ENCODE measurements at places on chromosomes 5 and 9.

DNA sequence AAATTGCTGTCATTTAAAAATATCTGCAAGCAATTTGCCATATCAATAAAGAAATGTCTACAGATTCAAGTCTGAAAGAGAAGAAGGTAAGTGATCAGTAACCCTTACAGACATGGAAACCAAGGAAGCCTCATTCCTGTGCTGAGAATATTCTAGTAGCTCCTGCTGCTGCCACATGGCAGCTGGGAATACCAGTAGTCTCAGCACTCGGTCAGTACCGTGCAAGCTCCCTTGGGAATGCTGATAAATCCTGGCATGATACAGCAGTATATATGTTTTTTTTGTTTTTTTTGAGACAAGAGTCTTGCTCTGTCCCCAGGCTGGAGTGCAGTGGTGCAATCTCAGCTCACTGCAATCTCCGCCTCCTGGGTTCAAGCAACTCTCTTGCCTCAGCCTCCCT lies 27.9 kb downstream of the NANS start:
- no peak for DNase-seq

GRCh38 chr5:31427724-31428309 lies 104.1 kb downstream of the DROSHA start:
- no peak for DNase-seq

GRCh38 chr5:22614486-22615094 lies 238.6 kb downstream of the CDH12 start:
- no peak for DNase-seq

GRCh38 chr5:93791518-93791972 lies 50.1 kb upstream of the POU5F2 start:
- no peak for DNase-seq

DNA sequence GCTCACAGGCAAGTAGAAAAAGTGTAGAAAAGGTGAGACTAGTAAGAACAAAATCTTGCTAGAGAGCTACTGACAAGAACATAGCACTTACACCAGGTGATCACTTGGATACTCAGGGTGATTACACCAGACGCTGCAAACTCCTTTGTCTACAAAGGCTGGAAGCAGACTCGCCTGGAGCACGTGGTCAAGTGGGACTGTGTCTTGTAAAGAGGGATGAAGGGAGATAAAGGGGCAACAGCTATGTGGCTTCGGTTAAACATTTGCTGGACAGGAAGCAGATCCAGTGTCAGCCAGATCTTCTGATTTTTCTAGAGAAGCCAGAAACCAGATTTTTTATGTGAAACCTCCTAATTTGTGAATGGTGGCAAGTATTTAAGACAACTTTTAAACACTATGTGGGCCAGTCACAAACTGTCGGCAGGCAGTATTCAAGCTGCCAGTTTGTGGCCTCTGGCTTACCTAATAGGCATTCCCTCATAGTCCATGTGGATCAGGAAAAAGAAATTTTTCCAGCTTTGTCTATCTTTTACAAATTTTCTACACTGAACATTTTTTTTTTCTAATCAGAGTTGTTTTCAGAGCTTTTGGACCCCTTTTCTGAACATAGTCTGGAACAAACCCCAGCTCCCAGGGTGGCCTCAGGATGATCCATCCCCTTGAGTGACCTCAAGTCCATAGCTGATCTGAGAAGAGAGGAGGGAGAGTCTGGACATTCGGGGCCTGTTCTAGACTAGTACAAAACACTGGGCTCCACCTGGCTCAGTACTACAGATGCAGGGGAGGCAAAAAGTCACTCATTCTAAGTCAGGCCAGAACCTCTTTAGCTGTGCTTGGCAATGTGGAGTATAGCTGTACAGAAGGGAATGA lies 262.9 kb downstream of the ARRDC3 start:
- no peak for DNase-seq

GRCh38 chr9:137672907-137673791 lies 54.3 kb downstream of the EHMT1 start:
- DNase-seq: peak; percentile 67

DNA sequence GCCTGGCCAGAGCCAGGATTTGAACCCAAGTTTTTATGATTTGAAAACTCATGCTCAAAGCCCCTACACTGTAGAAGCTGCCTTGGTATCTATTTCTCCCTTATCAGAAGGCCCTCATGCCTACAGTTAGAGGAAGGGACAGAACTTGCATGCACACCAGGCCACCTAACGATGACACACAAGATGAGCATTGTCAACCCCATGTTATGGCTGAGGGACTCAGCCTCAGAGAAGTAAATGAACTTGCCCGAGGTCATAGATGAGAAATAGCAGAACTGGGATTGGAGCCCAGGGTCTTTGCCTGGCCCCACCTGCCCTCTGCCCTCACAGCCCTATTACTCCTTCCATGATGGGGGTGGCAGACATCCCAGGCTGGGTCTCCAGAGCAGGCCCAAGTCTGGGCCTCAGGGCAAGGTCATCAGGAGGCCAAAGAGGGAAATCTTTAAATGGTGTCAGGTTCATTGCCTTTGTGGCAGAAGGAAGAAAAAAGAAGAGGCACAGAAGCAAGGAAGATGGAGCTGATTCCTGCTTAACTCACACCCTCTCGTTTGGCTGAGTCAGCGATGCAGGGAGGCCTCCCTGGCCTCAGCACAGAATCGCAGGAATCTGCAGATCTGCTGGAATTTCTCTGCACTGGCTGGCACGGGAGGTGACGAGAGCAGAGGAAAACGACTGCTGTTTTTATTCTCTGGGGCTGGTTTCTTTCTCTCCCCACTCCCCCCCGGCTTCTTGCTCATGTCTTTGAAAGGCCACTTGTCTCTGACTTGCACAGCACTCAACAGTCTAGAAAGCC lies 20.6 kb upstream of the CRB2 start:
- peak; percentile 64 for DNase-seq

DNA sequence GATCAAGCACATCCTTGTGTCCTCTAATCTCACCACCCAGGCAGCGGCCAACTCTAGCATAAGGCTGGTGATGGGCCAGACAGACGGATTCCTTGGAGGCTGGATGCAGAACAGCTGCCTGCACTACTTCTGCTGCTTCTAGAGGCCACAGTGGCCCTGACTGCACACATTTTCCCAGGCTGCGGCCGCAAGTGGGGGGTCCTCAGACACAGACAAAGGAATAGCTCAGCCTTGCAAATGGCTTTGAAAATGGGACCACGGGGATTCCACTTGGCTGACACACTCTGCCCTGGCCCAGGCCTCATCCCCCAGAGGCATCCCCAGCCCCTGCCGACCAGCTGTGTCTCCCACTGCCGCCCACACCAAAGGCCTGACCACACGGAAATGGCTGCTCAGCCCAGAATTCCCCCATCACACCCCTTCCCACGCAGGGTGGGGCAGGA lies 540.8 kb downstream of the BNC2 start:
- DNase-seq: no peak

Measured in HTR-8/SVneo (cell line).